ENCODE measurements at places on chromosomes 2 and 18.

GRCh38 chr2:241961454-241961853, 91.9 kb downstream of the RTP5 start:
- no peak for DNase-seq

DNA sequence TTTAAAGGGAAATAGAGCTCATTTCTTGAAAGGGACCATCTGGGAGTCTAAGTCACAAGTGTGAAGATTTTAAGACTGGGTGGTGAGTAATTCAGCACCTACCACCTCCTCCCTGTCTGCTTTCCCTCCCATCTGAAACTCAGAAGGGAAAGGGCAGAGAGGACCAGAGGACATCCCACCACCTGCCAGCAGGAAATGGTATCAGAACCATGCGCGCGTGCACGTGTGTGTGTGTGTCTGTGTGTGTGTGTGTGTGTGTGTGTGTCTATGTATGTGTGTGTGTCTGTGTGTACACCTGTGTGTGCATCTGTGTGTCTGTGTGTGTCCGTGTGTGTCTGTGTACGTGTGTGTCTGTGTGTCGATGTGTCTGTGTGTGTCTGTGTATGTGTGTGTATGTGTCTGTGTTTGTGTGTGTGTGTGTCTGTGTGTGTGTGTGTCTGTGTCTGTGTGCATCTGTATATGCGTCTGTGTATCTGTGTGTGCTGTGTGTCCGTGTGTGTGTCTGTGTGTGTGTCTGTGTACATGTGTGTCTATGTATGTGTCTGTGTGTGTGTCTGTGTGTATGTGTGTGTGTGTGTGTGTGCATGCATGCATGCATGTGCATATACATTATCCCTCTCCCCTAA, 76.8 kb downstream of the ZFP36L2 start:
- peak; percentile 75 for DNase-seq

DNA sequence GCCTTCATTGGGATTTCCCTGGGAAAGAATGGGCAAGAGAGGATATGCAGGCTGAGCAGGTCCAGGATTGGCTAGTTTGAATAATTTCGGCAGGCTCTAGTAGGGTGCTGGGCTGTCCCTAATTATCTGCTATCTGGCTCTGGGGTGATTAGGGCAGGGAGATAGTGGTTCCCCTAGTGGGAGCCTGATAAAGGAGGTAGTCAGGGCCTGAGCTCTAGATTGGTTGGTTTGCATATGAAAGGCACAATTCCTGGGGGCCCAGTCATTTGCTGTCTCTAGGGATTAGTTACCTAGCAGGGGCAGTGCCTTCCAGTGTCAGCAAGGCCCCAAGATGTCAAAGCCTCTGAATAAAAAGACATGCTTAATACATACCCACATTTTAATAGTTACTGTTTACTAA, 690.1 kb upstream of the KLHL29 start:
- no peak for DNase-seq

GRCh38 chr2:127419448-127420038, 1.3 kb downstream of the PROC start:
- no peak for DNase-seq

- no peak for DNase-seq
Measured at GRCh38 chr2:191512874-191513273, 165.1 kb upstream of the NABP1 start.

DNA sequence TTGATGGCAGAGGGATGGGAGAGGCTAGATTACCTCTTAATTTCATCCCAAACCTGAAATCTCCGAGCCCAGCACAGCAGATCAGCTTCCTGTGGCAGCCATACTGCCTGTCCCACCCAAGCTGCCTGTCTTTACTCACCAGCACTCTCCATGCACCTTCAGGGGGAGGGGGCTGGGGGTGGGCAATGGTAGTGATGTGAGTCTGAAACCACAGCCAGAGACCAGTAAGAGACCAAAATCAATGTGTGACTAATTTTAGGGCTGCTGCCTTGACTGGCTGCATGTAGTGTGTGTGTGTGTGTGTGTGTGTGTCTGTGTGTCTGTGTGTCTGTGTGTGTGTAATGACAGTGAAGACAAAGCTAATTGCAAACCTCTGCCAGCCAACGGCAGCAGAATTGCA, 11.7 kb upstream of the TEX261 start:
- DNase-seq: no peak

GRCh38 chr2:74387346-74387745, 7.2 kb upstream of the DCTN1 start:
- no peak for DNase-seq

- no peak for DNase-seq
Measured at GRCh38 chr18:74229005-74229404, 62.8 kb downstream of the CYB5A start.

- no peak for DNase-seq
Measured at GRCh38 chr2:64312622-64313397, 141.2 kb upstream of the LGALSL start.

GRCh38 chr2:59389240-59389639, 1148.1 kb upstream of the FANCL start:
- no peak for DNase-seq

DNA sequence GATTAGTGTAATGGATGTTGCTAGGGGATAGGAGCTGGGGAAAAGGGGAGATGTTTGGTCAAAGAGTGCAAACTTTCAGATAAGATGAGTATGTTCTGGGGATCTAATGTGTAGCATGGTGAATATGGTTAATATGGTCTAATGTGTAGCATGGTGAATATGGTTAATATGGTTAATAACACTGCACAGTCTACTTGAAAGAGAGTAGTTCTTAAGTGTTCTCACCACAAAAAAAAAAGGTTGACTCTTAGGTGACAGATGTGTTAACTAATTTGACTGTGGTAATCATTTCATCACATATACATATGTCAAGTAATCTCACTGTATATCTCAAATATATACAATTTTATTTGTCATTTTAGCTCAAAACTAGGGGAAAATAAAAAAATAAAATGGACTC, 121.3 kb upstream of the CD226 start:
- no peak for DNase-seq

GRCh38 chr2:143545949-143546255, 416.7 kb downstream of the ARHGAP15 start:
- DNase-seq: no peak

DNA sequence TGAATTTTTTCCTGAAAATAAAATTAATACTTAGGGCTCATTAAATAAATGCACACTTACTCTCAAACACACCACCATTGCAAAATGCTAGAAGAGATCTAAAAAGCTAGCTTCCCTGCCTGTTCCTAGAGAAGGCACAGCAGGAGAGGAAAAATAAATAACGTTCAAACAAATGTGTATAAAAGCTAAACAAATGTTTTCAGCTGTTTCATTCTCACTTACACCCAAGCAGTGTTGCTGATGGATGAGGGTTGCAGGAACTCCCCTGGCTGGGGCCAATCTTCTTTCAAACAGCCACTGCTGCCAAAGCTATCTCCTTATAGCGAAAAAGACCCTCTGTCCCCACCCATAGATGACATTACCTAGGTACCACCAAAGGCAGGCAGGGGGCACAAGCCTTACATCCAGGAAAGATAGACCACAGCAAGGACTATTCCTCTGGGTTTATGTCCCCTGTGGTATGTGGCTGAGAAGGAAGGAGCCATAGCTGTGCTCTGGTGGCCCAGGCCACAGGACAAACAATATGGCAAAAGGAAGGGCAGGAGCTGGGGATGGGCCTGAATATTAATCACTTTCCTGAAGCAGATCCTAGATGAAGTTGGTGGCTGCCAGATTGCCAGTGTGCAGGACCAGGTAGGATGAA, 214.6 kb downstream of the TTC32 start:
- no peak for DNase-seq

- DNase-seq: no peak
Measured at GRCh38 chr2:27804146-27804545, 32.6 kb downstream of the MRPL33 start.

DNA sequence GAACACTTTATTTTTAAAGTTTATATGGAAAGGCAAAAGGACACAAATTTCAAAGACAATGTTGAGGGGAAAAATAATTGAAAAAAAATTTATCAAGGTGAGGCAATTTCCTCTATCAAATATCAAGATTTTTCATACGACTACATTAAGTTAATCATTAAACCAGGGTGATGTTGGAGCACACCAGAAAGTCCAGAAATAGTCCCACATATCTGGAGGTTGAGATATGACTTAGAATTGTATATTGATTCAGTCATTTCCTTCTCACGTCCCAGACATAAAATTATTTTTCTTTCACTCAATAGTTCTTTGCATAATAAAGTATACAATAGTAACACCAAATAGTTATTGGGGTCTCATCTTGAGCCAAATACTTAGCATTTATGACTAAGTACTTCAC, 605.1 kb downstream of the NUP35 start:
- no peak for DNase-seq

GRCh38 chr2:73987109-73987947, 2.6 kb downstream of the TET3 start:
- DNase-seq: peak; percentile 67

- no peak for DNase-seq
Measured at GRCh38 chr2:169397697-169398096, 35.4 kb upstream of the LRP2 start.

DNA sequence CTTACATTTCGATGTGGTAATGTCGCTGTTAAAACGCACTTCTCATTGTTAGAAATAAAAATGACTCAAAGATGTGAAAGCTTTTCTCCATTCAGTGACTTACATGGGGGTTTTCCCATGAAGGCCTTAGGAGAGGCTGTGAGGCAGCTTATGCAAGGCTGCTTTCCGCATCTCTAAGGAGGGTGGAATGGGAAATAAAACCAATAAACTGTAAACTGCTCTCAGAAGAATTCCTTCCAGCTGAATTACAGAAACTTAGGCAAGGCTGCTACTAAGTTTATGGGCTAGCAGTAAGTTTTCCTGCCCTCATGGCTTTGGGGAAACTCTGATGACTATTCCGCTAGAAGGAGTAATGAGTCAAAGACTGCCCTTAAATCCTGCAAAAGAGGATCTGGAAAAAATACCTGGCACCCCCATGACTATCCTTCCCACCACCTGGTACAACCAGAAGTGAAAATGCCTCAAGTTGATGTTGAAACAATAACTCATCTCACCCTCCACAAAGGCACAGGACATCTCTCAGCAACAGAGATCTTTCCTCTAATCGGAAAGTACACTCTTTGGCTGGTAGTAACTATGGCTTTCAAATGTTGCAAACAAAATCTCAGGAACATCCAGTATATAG, 97.7 kb upstream of the SMAD7 start:
- no peak for DNase-seq

DNA sequence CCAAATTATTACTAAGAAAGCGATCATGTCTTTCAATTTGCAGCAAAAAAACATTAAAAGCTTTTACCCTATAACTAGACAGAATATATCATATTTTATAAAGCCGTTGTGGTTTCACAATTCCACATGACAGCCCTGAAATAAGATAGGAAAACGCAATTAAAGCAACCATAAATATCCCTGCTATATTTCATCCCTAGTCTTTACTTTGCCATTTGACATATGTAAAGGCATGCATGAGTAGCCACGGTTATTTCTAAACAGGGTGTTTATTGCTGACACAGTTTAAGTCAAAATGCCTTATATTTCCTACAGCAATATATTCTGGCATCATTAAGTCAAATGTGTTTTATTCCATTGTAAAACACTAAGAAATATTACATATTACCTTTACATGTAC, 239.9 kb downstream of the DSEL start:
- no peak for DNase-seq

- no peak for DNase-seq
Measured at GRCh38 chr18:61379827-61380226, 46.6 kb downstream of the CDH20 start.

DNA sequence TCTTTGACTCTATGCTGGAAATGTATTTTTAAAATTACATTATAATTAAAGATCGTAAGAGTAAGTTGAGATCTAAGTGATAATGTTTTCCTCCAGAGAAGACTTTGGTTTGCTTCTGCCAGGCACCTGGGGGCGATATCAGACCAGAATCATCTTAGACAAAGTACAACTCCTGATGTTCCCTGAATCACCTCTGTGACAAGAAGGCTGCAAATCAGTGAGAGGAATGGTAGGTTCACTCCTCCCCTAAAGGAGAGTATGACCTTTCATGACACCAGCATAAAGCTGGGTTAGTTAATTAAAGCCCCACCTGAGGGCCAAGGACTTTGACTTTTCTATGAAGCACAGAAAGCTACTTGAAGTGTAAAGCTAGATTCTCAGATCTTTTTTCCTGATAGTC, 114.4 kb upstream of the DTNA start:
- no peak for DNase-seq

- no peak for DNase-seq
Measured at GRCh38 chr18:29174891-29175290, 998.0 kb upstream of the CDH2 start.

DNA sequence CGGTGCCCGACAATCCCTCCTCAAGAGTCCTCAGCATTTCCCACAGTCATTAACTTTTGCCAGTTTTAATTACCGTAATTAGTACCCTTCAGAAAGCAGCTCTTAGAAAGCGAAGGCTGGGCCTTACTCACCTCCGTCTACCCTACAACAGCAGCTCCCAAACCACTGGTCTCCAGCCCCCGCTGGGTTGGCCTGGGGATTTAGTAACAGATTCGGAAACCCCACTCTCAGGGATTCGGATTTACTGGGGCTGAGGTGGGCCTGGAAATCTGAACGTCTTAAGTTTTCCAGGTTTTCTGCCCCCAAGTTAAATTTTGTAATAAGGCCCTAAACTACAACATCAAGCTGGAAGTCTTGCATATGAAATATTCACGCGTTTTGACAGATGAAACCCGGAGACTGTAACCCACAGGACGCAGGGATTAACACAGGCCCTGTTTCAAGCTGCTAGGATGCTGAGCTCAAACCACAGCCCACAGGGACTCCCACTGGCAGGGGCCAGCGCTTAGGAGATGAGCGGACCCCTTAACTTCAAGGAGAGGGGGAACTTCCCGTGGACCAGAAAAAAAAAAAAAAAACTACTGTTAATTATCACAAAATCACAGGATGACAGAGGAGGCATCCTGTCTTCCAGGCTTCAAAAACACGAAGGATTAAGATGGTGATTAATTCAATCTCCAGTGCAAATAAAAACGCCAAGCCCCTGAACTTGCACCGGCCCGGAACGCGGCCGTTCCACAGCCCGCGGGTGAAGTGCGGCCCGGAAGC, 985 bp downstream of the ILKAP start:
- peak; percentile 33 for DNase-seq

GRCh38 chr2:11132036-11132671, 23.1 kb upstream of the SLC66A3 start:
- DNase-seq: no peak

Data from activated T-cell treated with anti-CD3 and anti-CD28 coated beads, Interleukin-2, amount 50 U/mL, for 48 hours (primary cell).